ENCODE measurements at places on chromosomes 2 and 18. TPM values are rescaled to one million over a fixed set of nuclear protein-coding genes. Genes with fewer than 3 reads are reported as not detected.

The MC5R gene
- total RNA-seq, result not detected

The TNFAIP6 gene
- 41.6 TPM for total RNA-seq

The LYPD1 gene
- 29.3 TPM for total RNA-seq

The YWHAQ gene
- total RNA-seq, result 179 TPM

The YES1 gene
- total RNA-seq, result 81.4 TPM

The EVA1A gene
- total RNA-seq, result 39.2 TPM

The ZAP70 gene
- 0.05 TPM for total RNA-seq

The SIX3 gene
- total RNA-seq, result not detected

The HOXD12 gene
- total RNA-seq, result not detected

The CHRND gene
- not detected for total RNA-seq

The ABCG5 gene
- not detected for total RNA-seq

The TNS1 gene
- 173 TPM for total RNA-seq

The ANKRD53 gene
- total RNA-seq, result 1.5 TPM

The CNDP1 gene
- not detected for total RNA-seq

The PARD3B gene
- total RNA-seq, result 13.0 TPM

The GRB14 gene
- 0.30 TPM for total RNA-seq

The IL18RAP gene
- not detected for total RNA-seq

The C1GALT1C1L gene
- 0.74 TPM for total RNA-seq

The COL3A1 gene
- total RNA-seq, result 14,422 TPM

The SCG2 gene
- total RNA-seq, result 12.5 TPM

The GALR1 gene
- not detected for total RNA-seq

The ODC1 gene
- total RNA-seq, result 184 TPM

The ANKRD23 gene
- 1.2 TPM for total RNA-seq

The GATA6 gene
- 69.8 TPM for total RNA-seq

The ANKRD62 gene
- total RNA-seq, result not detected

Measured in smooth muscle cell of the umbilical artery (primary cell).